Suprapubic skin (tissue), 4 donors: ENCODE measurements at places on chromosomes 6 and 20. TPM values are rescaled to one million over a fixed set of nuclear protein-coding genes. Genes with fewer than 3 reads are reported as not detected.

ERVFRD-1 gene
- total RNA-seq = not detected

NKX2-4 gene
- total RNA-seq = not detected

FAM110A gene
- total RNA-seq = 45.3 TPM

OARD1 gene
- 12.0 TPM for total RNA-seq

PSORS1C2 gene
- total RNA-seq = 28.5 TPM

HDGFL1 gene
- not detected for total RNA-seq

SPTLC3 gene
- 62.8 TPM for total RNA-seq

ZNF831 gene
- not detected for total RNA-seq

SLC35F1 gene
- 1.0 TPM for total RNA-seq

CTAGE9 gene
- total RNA-seq = not detected

RIMS4 gene
- 0.62 TPM for total RNA-seq

LY6G5B gene
- 11.4 TPM for total RNA-seq

ADGRF4 gene
- 38.9 TPM for total RNA-seq

CDYL gene
- total RNA-seq = 42.4 TPM

ZNF512B gene
- 26.5 TPM for total RNA-seq

BPIFA1 gene
- total RNA-seq = not detected

HMGA1 gene
- total RNA-seq = 108 TPM

FGD2 gene
- 2.6 TPM for total RNA-seq

GPR6 gene
- not detected for total RNA-seq

SLC22A2 gene
- total RNA-seq = not detected

TAF8 gene
- total RNA-seq = 25.4 TPM

TRIM38 gene
- total RNA-seq = 14.9 TPM

IL17F gene
- not detected for total RNA-seq

PAK5 gene
- 0.10 TPM for total RNA-seq

HAO1 gene
- total RNA-seq = not detected

LINC00237 gene
- not detected for total RNA-seq

RNF5 gene
- 60.6 TPM for total RNA-seq

TRIM39 gene
- total RNA-seq = 6.6 TPM

SH3BGRL2 gene
- total RNA-seq = 67.1 TPM

GLP1R gene
- not detected for total RNA-seq

LSM2 gene
- 26.9 TPM for total RNA-seq

GSTA2 gene
- not detected for total RNA-seq

CRISP2 gene
- 0.59 TPM for total RNA-seq

RAMACL gene
- 1.0 TPM for total RNA-seq

SPATA2 gene
- total RNA-seq = 8.7 TPM

RALY gene
- 80.1 TPM for total RNA-seq

GRM1 gene
- total RNA-seq = not detected

MYL9 gene
- total RNA-seq = 29.4 TPM

DAAM2 gene
- 17.6 TPM for total RNA-seq

ZNF311 gene
- total RNA-seq = 0.47 TPM

MMP24 gene
- 0.47 TPM for total RNA-seq
